ENCODE measurements at places on chromosomes 2 and 18.

DNA sequence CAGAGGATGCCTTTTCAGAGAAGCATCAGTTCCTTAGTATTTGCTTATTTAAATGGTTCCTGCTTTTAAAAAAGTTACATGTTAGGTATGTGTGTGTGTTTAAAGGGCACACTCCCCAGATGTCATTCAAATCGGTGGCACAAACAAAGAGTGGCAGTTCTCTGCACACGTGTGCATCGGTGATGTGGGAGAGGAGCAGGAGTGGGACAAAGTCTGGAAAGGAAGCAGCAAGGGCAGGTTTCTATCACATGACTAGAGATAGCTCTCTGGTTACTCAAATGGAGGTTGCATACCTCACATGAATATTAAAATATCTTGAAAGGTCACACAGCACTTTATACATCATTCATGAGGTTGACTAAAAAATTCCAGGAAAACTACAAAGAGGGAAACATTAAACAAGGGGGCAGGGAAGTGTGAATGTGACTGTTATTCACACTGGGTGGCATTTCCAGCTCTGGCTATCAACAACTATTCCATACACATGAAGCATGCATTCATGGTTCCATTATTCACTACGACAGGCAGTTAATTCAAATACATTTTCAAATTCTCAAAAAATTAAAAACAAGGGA lies 64.7 kb downstream of the SEPTIN10 start:
- DNase-seq: no peak

GRCh38 chr2:96144481-96145035 lies 682 bp downstream of the DUSP2 start:
- DNase-seq: no peak

DNA sequence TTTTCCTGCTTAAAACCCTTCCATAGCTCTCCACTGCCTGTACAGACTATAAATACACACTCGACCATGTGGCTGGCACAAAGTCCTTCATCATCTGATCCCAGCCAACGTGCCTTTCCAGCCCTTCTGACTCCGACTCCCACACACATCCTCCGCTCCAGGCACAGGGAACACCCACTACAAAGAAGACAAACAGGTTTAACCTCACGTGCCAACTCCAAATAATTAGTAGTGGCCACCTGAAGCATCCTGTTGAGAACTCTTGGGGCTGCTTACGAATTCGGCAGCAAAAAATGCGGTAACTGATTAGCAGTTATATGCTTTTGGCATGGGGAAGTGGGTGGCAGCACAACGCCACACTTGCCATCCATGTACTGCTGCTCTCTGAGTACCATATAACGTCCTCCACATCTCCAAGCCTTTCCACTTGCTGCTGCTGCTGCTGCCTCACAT lies 12.1 kb downstream of the SPIRE1 start:
- no peak for DNase-seq

GRCh38 chr18:53686965-53687364 lies 537.5 kb downstream of the MBD2 start:
- DNase-seq: no peak

GRCh38 chr2:128433911-128434550 lies 115.4 kb upstream of the HS6ST1 start:
- DNase-seq: no peak

DNA sequence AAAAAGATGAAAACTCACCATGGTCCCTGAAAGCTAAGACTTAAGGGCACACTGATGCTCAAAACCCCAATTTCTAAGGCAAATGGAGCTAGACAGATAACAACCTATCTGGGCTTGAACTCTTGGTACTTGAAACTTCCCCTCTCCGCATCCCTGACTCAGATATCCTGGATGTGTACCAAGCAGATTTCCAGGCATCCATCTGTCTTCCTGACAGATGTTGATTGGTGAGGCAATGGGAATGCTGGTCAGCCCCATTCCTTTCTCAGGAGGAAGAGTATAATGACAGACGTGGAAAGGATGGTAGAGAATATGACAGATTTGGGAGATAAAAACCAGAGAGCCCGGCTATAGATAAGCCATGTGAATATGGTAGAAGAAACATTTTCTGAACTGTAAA lies 69.2 kb downstream of the ADD2 start:
- DNase-seq: no peak

DNA sequence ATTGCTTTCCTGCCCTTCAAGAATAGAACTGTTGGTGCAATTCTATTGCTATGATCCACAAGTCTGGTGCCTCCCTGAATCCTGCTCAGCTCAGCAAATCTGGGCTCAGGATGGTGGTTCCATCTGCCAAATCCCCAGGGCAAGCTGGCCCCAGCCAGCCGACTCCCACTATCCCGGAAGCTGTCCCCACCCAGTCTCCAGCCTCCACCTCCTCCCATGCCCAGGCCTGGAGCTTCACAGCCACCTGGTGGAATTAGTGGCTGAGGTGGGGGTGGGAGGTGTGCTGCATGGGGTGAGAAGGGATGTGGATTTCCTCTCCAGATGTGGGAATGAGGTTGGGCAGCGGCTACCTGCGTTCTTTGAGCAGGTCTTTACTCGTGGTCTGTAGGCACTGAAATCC lies 119.3 kb upstream of the SMAD2 start:
- no peak for DNase-seq

GRCh38 chr2:162795312-162795711 lies 43.3 kb downstream of the KCNH7 start:
- no peak for DNase-seq

GRCh38 chr2:52749764-52750163 lies 1017.8 kb upstream of the CHAC2 start:
- DNase-seq: no peak

- DNase-seq: no peak
Measured at GRCh38 chr2:162127422-162127821, 24.6 kb downstream of the GCG start.

DNA sequence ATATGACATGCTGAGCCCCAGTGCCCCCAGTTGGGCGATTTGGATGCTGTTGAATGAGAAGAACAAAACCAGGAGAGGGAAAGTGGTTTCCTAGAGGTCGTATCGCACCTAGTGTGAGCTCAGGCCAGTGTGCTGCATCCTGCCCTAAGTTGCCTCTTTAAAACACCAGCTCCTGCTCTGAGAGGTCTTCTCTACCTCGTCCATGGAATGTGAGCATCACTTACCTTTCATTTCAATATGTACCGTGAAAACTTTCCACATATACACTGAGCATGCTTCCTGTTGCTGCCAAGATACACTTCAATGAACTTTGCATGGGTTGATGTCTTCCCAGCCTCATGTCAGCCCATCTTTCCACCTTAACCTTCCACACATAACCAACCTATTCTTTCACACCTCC lies 55.6 kb downstream of the MYT1L start:
- no peak for DNase-seq

DNA sequence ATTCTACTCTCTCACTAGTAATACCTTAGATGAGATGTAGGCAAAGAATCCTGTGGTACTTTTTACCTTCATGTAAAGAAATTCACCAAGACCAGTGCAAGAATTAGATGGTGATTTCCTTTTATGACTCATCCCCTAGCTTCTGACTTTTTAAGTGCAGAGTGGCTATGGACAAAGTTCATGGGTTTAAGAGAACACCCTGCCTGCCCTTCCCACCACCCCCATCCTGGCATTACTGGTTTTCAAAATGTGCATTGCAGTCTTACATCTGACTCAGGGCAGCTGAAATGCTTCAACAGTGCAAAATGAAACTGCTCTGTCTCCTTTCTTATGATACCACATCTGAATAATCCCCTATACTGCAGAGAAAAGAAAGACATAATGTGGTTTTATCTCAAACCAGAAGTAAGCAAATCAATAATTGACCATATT lies 22.6 kb downstream of the MAIP1 start:
- no peak for DNase-seq

GRCh38 chr2:177338177-177338721 lies 54.3 kb upstream of the AGPS start:
- DNase-seq: no peak

DNA sequence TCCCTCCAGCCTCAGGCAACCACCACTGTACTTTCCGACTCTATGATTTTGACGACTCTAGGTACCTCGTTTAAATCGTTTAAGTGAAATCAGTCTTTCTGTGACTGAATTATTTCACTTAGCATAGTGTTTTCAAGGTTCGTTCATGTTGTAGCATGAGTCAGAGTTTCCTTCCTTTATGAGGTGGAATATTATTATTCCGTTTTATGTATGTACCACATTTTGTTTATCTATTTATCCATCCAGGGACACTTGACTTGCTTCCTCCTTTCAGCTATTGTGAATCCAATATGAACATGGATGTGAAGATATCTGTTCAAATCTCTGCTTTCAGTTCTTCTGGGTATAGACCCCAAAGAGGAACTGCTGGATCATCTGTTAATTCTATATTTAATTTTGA lies 19.1 kb downstream of the IL1R2 start:
- no peak for DNase-seq

DNA sequence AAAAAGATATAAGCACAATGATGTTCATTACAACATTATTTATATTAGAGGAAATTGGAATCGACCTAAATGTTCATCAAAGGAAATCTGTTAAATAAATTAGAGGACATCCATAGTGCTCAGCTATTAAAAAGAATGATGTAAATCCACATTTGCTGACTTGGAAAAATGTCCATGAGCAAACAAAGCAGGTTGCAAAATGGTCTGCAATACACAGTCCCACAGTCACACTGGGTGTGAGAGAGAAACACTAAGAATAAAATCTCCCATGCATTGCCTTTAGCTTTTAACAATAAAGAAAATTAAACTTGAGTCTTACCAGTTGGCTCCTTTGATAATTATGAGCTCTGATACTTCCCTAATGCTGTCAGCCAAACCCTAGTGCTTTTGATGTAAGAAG lies 811.1 kb upstream of the SALL3 start:
- DNase-seq: no peak

DNA sequence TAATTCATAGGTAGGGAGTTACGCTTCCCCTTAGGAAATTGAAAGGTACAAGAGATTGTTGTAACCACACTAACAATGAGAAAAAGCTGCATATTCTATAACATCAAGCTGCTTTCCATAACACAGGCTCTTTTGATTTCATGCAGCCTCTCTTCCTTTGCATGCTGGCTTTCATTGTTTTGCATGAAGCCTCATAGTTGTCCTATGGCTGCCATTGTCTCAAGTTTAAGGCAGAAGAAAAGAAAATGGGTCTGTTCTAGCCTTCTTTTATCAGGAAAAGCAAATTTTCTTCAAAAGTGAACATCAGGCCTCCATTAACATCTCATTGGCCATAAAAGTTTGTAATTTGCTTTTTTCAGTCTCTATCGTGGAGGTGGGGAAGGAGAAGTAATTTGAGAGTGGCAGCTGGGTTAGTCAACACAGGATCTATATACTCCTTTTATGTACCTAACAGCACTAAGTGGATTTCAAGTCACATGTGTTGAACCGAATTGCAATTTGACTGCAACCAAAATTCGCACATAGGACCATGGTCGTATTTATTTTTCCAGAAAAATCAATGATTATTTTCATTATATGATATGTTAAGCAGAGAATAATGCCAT lies 248.5 kb upstream of the RND3 start:
- DNase-seq: no peak
